ENCODE measurements at places on chromosomes 2 and 18.

DNA sequence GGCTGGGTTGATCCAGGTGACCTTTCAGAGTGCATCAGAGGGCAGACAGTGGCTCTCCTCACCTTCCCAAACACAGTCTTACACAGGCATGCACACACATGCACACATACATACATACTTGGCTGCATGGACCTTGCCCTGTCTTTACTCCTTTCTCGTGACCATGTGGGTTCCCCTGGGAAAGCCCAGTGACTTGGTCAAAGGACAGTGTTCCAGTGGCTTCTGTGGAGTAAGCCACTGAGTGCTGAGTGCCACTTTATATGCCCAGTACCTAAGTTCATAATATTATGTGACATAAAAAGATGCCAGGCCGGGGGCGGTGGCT, 249.4 kb downstream of the MYCN start:
- DNase-seq, result no peak

GRCh38 chr2:105134081-105134480, 96.2 kb downstream of the MRPS9 start:
- no peak for DNase-seq

- no peak for DNase-seq
Measured at GRCh38 chr2:10862330-10862729, 49.4 kb upstream of the KCNF1 start.

- DNase-seq, result no peak
Measured at GRCh38 chr2:39498786-39499185, 61.7 kb upstream of the MAP4K3 start.

DNA sequence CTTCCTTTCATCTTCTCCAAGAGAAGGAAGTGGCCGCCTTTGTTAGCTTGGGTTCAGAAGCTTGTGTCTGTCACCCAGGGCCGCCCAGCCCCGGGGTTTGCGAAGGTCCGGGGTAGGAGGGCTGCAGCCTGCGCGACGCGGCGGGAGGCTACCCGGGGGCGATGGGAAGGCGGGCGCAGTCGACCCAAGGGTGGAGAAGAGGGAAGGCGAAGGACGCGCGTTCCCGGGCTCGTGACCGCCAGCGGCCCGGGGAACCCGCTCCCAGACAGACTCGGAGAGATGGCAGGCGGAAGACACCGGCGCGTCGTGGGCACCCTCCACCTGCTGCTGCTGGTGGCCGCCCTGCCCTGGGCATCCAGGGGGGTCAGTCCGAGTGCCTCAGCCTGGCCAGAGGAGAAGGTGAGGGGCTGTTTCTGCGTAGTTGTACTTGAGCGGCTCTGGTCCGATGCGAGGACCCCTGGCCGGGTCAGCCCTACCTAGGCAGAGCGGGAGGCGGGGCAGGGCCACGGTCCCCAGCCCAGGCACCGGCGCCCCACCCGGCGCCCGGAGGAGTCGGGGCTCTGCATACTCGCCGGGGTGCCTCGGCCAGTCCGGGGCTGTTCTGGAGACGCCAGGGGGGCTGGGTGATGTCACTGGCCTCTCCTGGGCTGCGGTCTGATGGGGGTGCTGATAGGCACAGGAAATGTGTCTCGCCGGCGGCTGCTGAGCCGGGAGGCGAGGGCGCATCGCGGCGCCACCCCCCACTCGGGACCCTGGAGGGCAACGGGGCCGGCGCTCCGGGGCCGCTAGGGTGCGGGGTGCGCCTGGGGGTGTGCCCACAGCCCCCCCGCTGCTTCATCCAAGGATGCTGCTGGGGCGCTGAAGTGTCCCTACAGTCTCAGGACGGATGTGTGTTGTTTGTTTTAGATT, at the start of gene QPCT:
Gene QPCT, plus strand, starts transcription at position 178 of the 909 bp plus-strand sequence. Its CDS starts 102 bp downstream, at position 280.
- no peak for DNase-seq

- DNase-seq, result no peak
Measured at GRCh38 chr2:148493822-148494563, 150.6 kb upstream of the EPC2 start.

GRCh38 chr2:54575379-54575888, 119.3 kb downstream of the SPTBN1 start:
- DNase-seq, result no peak

DNA sequence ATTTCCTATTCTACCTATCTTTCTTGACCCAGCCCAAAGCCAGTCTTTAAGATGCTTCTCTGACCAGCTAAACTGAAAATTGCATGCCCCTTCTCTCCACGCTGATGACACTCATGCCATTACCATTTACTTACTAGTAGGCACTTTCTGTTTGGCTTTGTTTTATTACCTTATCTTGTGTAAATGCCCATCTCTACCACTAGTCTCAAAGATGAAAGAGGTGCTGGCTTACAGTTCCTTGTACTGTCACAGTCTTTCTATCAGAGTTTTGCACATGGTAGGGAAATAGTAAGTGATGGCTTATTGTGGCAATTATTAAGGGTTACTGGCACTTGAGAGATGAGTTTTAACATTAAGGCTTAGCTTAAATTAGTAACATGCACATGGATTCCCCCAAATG, 352.1 kb downstream of the RBM43 start:
- DNase-seq, result no peak

- DNase-seq, result no peak
Measured at GRCh38 chr2:231692847-231693246, 15.5 kb upstream of the PTMA start.

DNA sequence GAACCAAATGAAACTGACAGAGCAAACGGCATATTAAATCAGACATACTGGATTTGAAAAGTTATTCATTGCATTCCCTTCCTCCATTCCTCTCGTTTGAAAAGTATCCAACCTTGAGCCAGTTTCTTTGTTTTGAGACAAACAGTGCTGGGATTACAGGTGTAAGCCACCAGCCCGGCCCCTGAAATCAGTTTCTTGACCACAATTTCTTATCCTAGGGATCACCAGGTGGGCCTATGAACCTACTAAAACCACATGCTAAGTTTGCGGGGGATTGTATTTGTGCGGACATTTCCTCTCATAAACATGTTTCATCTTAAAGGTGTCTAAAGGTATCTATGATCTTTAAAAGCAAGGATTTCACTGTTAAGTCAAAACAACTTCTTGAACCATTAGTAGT, 11.6 kb downstream of the PTPN2 start:
- DNase-seq, result no peak

DNA sequence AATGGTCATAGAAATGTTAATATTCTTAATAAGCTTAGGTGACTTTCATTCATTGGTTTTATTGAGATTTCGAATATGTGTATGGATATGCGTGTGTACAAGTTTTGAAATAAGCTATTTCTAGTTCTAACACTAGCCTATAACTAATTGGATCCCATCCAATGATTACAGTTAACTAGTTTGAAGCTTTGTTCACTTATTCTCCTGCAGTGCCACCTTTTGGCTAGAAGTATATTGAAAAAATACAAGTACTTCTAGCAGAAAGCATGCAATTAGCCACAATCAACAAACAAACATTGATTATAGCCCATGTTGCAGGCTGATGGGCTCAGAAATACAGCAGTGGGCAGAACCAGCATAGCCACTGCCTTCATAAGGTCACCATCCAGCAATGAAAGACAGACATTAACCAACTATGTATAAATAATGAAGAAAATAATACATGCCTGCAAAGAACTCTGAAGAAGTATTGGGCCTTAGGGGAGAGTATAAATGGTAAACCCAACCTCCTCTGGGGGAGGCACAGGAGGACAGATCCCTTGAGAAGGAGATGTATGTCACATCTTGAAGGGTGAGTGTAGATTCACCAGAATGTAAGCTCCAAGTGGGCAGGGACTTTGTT, 5.1 kb upstream of the PIEZO2 start:
- DNase-seq, result no peak

- no peak for DNase-seq
Measured at GRCh38 chr2:163324677-163325076, 411.1 kb downstream of the FIGN start.
